Stimulated activated CD4-positive, alpha-beta T cell treated with anti-CD3 and anti-CD28 coated beads, Interleukin-4, amount 100 ng/mL, for 48 hours (primary cell): ENCODE measurements at places on chromosomes 13 and 19.

- DNase-seq: no peak
These were observed 389.9 kb upstream of the PCDH9 start for GRCh38 chr13:67619995-67620380.

GRCh38 chr19:47676811-47677210 lies 36.4 kb upstream of the EHD2 start:
- DNase-seq: no peak

- no peak for DNase-seq
These were observed 21.6 kb downstream of the SGCG start for GRCh38 chr13:23202383-23202782.

GRCh38 chr19:14476673-14477401 lies 1.7 kb upstream of the PTGER1 start:
- DNase-seq: no peak

- DNase-seq: no peak
These were observed 323.2 kb downstream of the OXGR1 start for GRCh38 chr13:96671073-96671472.

- no peak for DNase-seq
These were observed 6.2 kb upstream of the SPART start for GRCh38 chr13:36352350-36352749.

GRCh38 chr19:48659768-48660167 lies 13.0 kb downstream of the NTN5 start:
- no peak for DNase-seq

- no peak for DNase-seq
These were observed 5.9 kb upstream of the CIRBP start for GRCh38 chr19:1263188-1263587.

- peak; percentile 31 for DNase-seq
These were observed 2.2 kb upstream of the CLEC17A start for GRCh38 chr19:14580623-14581237.
